ENCODE measurements at places on chromosomes 12 and 14.

DNA sequence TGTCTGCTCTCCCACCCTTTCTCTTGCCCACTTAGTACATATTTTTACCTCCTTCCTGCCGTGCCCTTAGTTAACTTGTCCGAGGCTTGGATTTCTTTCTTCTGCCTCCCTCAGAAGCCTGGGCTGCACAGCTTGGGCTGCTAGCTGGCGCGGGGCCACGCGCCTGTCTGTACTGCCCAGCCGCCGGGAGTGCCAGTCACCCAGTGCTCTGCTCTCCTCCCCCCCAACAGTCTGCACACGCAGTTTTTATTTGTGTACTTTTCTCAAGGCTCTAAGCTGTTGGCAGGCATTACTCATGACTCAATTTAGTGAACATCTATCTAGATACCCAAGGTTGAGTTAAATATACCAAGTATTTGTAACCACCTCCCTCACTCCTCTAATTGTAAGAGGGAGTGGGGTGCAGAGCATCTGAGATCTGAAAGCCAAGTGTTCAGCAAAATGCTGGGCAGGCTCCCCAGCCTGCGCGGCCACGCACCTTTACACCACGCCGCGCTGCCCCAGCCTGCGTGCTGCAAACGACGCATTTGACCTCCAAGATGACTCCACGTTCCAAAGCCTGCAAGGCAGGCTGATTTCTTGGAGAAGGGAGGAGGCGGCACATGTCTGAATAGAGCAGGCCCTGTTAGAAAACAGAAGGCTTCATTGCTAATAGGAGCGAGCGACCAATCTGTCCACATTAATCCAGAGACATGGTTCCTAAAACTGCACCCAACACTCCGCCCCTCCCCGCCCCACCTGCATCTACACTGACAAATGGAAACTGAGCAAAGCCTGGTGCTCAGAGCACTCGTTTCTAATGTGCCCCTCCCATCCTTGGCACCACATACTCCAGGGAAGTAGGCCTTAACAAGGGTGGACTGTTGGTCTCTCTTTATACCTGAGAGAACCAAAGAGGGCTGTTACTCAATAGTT, 18.2 kb upstream of the CACNA2D4 start:
- no peak for DNase-seq
- no peak overlapping the region for H3K4me3 ChIP-seq
- no peaks in the 10 kb centered on the region for H3K27me3 ChIP-seq
- H3K4me1 ChIP-seq = peaks cover 7% of the 10 kb centered on the region

- peaks cover 39% of the 10 kb centered on the region for H3K36me3 ChIP-seq
- H3K27ac ChIP-seq = peak overlapping the region; percentile 85
- peaks cover 52% of the 10 kb centered on the region for H3K4me1 ChIP-seq
These were observed 648 bp downstream of the CHD4 start for GRCh38 chr12:6606331-6607131.

DNA sequence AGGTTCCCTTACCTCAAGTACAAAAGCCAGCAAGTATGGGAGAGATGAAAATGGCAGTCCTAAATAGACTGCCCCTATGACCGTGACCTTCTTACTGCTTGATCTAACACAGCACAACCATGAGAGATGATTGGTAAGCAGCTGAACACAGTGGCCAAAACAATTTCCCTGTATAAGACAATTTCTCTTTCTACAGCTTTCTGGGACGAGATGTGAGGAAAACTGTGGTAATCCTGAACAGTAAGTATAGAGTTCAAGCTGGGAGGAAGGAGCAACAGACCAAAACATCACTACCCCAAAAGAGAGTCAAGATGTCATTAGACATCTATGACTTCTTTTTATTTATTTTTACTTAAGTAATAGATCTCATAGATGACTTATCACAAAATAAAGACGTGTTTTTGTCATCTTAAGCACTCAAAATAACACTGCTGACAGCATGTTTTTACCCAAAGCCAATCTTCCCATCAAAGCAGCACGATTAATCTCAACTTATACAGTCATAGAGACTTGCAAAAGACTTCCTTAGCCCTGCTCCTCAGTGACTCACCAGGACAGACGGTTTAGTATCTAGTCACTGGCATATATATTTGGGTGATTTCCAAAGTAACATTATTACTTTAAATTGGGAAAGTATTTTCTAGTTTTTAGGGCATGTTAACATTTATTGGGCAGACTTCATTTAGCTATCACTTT, 3.7 kb downstream of the TMEM52B start:
- H3K27me3 ChIP-seq = peaks cover 22% of the 10 kb centered on the region
- no peak overlapping the region for H3K27ac ChIP-seq
- H3K36me3 ChIP-seq = no peaks in the 10 kb centered on the region
- DNase-seq = no peak
- no peak overlapping the region for H3K4me3 ChIP-seq
- H3K4me1 ChIP-seq = peaks cover 5% of the 10 kb centered on the region

GRCh38 chr12:21500786-21501257, 613 bp downstream of the RECQL start:
- peaks cover 33% of the 10 kb centered on the region for H3K4me1 ChIP-seq
- no peak for DNase-seq
- H3K4me3 ChIP-seq = no peak overlapping the region
- H3K27me3 ChIP-seq = no peaks in the 10 kb centered on the region
- peaks cover 35% of the 10 kb centered on the region for H3K36me3 ChIP-seq

GRCh38 chr12:108381787-108382436, 42.8 kb upstream of the CMKLR1 start:
- H3K27me3 ChIP-seq = peaks cover 3% of the 10 kb centered on the region
- peak; percentile 3 for DNase-seq
- no peak overlapping the region for H3K27ac ChIP-seq
- no peaks in the 10 kb centered on the region for H3K4me1 ChIP-seq

GRCh38 chr12:592024-592505, 71.2 kb downstream of the NINJ2 start:
- no peak overlapping the region for H3K4me3 ChIP-seq
- peaks cover 2% of the 10 kb centered on the region for H3K4me1 ChIP-seq

- H3K27me3 ChIP-seq = peaks cover 2% of the 10 kb centered on the region
- no peaks in the 10 kb centered on the region for H3K36me3 ChIP-seq
- no peak for DNase-seq
- H3K4me1 ChIP-seq = peaks cover 3% of the 10 kb centered on the region
- no peak overlapping the region for H3K4me3 ChIP-seq
These were observed 1.9 kb downstream of the FAM186A start for GRCh38 chr12:50394469-50395029.

- H3K27ac ChIP-seq = no peak overlapping the region
- no peaks in the 10 kb centered on the region for H3K36me3 ChIP-seq
- peaks cover 2% of the 10 kb centered on the region for H3K27me3 ChIP-seq
- no peak for DNase-seq
These were observed 86.3 kb downstream of the SLC15A4 start for GRCh38 chr12:128737292-128737966.

DNA sequence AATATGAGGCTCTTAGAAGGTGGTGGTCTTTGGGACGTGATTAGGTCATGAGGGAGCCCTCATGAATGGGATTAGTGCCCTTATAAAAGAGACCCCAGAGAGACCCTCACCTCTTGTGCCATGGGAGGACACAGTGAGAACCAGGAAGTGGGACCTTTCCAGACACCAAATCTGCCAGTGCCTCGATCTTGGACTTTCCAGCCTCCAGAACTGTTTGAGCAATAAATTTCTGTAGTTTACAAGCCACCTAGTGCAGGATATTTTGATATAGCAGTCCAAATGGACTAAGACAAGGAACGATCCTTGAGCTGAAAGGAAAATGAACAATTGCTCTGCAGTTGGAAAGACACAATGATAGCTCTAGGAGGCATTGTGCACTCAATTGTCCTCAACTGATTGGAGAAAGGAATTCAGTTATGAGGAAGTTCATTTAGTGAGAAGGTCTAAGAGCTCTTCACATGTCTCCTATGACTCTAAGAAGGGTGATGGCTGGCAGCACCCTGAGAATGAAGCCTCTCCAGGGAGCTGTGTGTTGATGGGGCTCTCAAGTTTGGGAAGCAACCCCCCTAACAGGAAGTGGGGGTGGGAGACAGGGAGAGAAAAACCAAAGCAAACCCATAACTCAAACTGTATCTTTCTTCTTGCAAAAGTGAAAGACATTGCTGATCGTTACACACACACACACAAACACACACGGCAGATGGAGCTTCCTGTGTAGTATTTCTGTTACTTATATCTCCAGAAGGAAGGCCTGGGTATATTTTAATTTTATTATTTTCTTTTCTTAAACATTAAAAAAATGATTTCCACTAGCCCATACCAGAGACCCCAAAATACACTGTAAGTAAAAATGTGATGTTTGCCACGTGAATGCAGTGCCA, 21.0 kb downstream of the CHST11 start:
- H3K4me1 ChIP-seq = peaks cover 84% of the 10 kb centered on the region
- peaks cover 15% of the 10 kb centered on the region for H3K36me3 ChIP-seq
- H3K27me3 ChIP-seq = no peaks in the 10 kb centered on the region
- H3K4me3 ChIP-seq = peak overlapping the region; percentile 83
- no peak for DNase-seq
- H3K27ac ChIP-seq = peak overlapping the region; percentile 93

DNA sequence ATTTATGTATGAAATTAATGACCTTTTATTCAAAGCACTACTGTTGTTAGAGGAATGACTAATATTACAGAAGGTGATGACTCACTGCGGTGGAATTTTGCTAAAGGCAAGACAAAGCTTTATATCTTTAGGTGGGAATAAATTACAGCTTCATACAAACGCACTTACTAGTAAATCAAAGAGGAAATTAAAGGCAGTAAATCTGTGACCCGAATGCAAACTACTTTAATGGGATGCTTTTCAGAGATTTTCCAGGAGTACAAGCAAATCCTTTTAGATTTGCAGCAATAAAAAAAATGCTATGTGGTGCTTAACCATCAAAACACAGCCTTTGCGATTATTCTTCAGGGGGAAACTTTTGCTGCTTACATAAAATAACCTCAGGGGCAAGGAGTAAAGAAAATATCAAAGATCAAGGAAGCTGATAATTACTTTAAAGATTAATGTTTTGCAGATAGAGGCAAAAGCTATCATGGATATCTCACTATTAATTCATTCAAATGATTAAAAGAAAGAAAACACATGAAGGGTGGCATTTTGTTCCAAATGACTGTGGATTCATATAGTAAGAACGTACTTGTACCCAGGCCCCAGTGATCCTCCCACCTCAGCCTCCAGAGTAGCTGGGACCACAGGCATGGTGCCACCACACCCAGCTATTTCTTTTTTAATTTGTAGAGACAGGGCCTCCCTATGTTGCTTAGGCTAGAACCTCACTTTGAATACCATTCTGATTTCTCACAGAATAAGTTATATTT, 98.9 kb downstream of the DENND5B start:
- peaks cover 3% of the 10 kb centered on the region for H3K27me3 ChIP-seq
- no peak overlapping the region for H3K4me3 ChIP-seq
- H3K36me3 ChIP-seq = no peaks in the 10 kb centered on the region
- peaks cover 6% of the 10 kb centered on the region for H3K4me1 ChIP-seq
- no peak for DNase-seq
- no peak overlapping the region for H3K27ac ChIP-seq

DNA sequence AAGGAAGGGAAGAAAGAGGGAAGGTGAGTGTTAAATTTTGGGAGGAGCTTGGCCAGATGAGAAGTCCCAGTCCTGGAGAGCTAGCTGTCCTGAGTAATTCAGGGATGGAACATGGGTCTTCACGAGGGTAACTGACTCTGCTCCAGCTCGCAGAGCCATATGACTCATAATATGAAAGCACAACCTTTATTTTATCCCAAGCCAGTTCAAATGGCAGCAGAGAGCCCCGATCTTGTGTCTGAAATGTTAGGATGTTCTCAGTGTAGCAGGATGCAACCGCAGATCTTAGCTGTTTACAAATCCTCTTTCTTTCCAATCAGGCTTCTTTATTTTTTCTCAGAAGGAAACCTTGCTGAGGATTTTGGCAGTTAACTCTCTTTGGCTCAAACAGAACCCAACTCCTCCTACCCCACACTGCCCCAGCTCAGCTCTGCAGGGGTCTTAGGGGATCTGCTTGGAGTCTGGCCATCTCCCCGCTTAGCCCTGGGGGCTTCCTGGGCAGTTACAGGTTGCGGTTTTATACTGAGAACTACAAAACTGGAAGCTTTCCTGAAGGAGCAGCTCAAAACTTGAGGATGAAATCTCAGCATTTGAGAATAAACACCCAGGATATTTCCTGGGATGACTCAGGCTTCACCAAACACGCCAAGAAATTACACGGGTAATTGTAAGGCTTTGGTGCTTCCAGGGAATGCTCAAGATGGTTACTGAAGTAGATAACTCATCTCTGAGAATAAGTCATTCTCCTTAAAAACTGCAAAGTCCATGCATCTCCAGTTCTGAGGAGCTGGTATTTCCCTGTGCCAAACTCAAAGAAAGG, 92.5 kb downstream of the VCPKMT start:
- peaks cover 41% of the 10 kb centered on the region for H3K36me3 ChIP-seq
- no peaks in the 10 kb centered on the region for H3K27me3 ChIP-seq
- no peak overlapping the region for H3K27ac ChIP-seq
- H3K4me1 ChIP-seq = peaks cover 31% of the 10 kb centered on the region
- DNase-seq = no peak
- no peak overlapping the region for H3K4me3 ChIP-seq

- H3K4me1 ChIP-seq = peaks cover 37% of the 10 kb centered on the region
- no peaks in the 10 kb centered on the region for H3K36me3 ChIP-seq
- DNase-seq = peak; percentile 45
- no peaks in the 10 kb centered on the region for H3K27me3 ChIP-seq
- no peak overlapping the region for H3K27ac ChIP-seq
These were observed 10.4 kb upstream of the GPR132 start for GRCh38 chr14:105075379-105076295.

DNA sequence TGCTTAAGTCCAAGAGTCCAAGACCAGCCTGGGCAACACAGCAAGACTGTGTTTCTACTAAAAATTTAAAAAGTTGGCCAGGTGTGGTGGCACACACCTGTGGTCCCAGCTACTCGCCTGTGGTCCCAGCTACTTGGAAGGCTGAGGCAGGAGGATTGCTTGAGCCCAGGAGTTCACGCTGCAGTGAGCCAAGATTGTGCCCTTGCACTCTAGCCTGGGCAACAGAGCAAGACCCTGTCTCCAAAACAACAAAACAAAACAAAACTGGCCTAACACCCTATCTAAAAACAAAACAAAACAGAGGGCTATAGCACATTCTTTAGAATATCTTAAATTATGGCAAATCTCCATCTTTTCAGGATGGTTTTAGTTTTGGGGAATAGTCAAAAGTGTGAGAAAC, 3.1 kb upstream of the LYZ start:
- peaks cover 5% of the 10 kb centered on the region for H3K4me1 ChIP-seq
- H3K4me3 ChIP-seq = no peak overlapping the region
- no peaks in the 10 kb centered on the region for H3K36me3 ChIP-seq
- H3K27me3 ChIP-seq = peaks cover 6% of the 10 kb centered on the region

Data from activated naive CD8-positive, alpha-beta T cell treated with anti-CD3 and anti-CD28 coated beads, Interleukin-2, amount 50 U/mL, for 24 hours (primary cell).